ENCODE measurements at places on chromosomes 6 and 20.

DNA sequence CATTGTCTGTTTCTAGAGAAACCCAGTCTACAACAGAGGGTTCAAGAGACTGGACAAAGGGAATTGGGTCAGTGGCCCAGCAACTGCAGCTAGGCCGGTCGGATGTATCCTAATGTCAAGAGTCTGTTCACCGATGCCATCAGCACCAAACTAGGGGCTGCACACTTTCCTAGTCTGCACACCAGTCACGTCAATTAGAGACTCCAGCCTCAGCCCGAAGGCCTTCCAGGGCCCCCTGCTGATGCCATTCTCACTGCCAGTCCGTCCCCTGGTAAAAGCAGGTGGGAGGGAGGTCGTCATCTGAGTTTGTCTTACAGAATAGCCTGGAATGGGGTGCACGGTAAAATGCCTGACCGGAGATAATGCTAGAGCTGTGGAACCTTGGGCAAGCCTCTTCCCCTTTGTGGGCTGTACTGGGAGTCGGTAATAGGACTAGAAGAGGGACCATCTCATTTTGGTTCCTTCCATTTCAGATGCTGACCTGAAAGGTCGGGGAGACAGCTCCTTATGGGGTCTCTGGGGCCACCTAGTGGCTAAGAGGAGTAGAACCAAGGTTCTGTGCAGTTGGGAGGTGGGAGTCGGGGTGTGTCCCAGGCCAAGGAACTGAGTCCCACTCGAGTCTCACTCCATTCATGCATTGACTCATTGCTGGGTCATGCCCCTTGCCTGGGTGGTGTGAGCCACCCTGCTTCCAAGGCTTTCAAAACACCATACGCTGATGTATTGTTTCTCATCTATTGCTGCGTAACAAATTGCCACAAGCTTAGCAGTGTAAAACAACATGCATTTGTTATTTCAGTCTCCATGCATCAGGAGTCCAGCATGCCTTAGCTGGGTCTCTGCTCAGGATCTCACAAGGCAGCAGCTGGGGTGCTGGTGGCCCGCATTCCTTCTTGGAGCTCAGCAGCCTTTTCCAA, 5.1 kb downstream of the SOX12 start:
- no peak for DNase-seq

DNA sequence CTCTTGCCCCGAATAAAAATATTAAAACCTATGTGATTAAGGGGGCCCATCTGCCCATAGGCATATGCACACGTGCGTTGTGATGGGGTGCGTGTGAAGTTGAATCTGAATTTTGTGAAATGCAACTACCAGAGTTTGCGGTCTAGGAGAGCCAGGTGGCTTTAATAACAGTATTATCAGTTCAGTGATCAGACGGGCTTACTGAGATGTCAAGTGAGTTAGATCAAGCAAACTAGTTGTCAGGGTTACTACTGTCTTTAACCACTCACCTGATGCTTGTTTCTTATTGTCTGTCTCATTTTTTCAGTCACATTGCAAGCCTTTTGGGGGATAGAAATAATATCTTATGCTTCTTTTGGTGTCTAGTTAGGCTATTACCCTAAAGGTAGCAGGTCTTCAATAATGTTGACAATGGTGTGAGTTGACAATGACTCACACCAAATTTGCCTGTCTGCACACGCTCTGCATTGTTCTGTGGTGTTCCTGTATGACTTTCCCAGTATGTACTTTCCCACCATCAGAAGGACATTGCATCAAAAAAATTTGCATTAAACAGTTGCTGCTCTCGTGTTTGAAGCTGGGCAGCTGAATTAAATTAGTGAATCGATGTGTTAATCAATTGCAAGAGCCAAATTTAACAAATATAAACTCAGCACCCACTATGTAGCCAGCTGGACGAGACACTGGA, 103.1 kb upstream of the NAA20 start:
- no peak for DNase-seq

- no peak for DNase-seq
Measured at GRCh38 chr20:57317316-57317788, 12.3 kb upstream of the SPO11 start.

GRCh38 chr6:82554666-82555065, 191.0 kb downstream of the TPBG start:
- DNase-seq = no peak

DNA sequence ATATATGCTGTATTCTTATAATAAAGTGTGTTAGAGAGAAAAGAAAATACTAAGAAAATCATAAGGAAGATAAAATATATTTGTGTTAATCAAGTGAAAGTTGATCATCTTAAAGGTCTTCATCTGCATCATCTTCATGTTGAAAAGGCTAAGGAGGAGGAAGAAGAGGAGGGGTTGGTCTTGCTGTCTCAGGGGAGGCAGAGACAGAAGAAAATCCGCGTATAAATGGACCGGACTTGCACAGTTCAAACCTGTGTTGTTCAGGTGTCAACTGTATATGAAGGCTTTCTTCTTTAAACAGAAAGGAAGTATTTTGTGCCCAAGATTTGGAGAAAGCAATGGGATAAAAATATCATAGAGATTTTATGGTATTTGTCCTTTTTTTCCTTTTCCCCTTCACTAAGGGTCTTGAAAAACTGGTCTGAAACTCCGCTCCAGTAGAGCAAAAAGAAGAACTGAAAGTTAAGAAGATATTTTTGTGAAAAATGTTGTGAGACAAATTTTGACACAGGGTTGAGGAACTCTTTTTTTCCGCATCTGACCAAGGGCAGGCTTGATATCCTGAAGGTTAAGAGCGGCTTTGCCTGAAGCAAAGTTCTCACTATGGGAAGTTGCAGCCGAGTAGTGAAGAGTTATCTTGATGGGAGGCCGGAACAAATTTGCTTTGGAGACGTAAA, 350.7 kb downstream of the LAMA2 start:
- DNase-seq = no peak
